Ovary (tissue), 10 donors: ENCODE measurements at places on chromosomes 6 and 20. TPM values are rescaled to one million over a fixed set of nuclear protein-coding genes. Genes with fewer than 3 reads are reported as not detected.

- no peak for DNase-seq
These were observed 15.2 kb upstream of the STK35 start for GRCh38 chr20:2086177-2086979.

GRCh38 chr20:40488401-40488800, 200.6 kb downstream of the MAFB start:
- DNase-seq, result no peak

Gene PSORS1C2
- polyA plus RNA-seq, result not detected

Gene NMBR
- not detected for polyA plus RNA-seq

Gene RALGAPB
- 26.3 TPM for polyA plus RNA-seq
